Bronchial epithelial cell (primary cell): ENCODE measurements at places on chromosomes 12 and 14. TPM values are rescaled to one million over a fixed set of nuclear protein-coding genes. Genes with fewer than 3 reads are reported as not detected.

The ANKRD33 gene
- total RNA-seq, result not detected in 2 replicates

The FAM90A1 gene
- total RNA-seq, result not detected in 2 replicates

The SOS2 gene
- 17.6 and 21.0 TPM in 2 replicates for total RNA-seq

The SYNE3 gene
- 4.6 and 5.3 TPM in 2 replicates for total RNA-seq

The PTCSC3 gene
- not detected in 2 replicates for total RNA-seq

The C14orf39 gene
- total RNA-seq, result 1.0 and 1.3 TPM in 2 replicates

DNA sequence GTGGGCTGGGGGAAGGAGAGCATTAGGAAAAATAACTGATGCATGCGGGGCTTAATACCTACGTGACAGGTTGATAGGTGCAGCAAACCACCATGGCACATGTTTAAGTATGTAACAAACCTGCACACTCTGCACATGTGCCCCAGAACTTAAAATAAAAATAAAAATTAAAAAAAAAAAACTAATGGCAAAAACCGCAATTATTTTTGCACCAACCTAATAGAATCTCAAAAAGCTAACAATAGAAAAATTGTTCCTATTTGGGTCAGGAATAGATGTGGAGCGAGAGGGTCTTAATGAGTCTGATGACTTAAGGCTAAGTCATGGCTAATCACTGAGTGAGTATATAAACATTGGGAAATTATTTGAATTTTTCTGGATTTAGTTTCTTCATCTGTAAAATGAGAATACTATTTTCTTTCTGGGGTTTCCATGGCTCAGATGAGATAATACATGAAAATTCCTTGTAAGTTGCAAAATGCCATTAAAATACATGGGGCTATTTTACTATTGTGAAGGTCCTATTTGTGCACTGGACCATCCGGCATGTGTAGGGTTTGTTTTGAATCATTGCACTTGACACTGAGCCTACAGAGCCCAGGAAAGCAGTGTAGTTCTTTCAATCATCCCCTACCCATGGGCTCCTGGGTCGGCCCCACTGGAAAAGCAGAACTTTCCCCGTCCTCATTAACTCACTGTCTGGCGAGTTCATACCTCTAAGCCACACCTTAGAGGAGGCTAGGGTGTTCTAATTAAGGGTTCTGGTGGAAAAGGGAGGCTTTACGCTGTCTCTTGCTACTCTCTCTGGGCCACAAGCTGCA is 164.1 kb upstream of the NTF3 start:
- no peak for DNase-seq

DNA sequence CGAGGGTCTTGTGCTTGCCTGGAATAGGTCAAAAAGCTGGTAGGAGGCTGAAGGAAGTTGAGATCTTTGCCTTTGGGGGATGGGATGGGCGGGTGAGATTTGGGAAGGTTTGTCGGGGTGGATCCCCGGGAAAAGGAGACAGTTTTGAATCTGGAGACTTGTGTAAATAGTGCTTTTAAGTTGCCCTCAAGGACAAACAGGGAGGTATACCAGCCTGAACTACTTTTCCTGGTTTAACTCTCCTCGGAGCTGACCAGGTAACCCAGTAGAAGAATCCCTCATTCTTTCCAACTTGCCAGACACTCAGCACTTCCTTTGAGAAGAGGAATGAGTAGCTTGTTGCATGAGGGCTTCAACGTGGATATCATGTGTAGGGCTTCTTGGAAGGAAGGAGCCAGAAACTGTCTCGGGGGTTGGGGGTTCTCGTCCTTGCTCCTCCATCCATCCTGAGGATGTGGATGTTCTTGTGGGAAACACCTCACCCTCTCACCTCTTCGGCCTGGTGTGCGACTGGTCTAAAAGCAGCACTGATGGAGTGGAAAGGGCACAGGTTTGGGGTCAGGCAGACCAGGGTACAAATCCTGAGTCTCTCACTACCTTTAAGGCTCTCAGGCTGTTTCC is 1.9 kb downstream of the TEAD4 start:
- DNase-seq, result no peak

- DNase-seq, result no peak
Observed at GRCh38 chr12:2101359-2101758, 48.6 kb downstream of the CACNA1C start.

GRCh38 chr12:120118321-120119061 is 1.9 kb upstream of the RAB35 start:
- peak; percentile 74 for DNase-seq

GRCh38 chr12:768434-768833 is 16.1 kb downstream of the WNK1 start:
- no peak for DNase-seq

GRCh38 chr14:23358042-23358441 is 5.4 kb upstream of the SLC22A17 start:
- DNase-seq, result no peak
